Caki2 (cell line): ENCODE measurements at places on chromosomes 16 and 17.
A peak's percentile ranks its signal among the peaks of the same experiment; 100 is the strongest.

- peak; percentile 71 for DNase-seq
Measured at GRCh38 chr16:3256866-3257465, 533 bp upstream of the MEFV start.

- DNase-seq, result no peak
Measured at GRCh38 chr16:73228649-73229048, 180.7 kb upstream of the ZFHX3 start.

DNA sequence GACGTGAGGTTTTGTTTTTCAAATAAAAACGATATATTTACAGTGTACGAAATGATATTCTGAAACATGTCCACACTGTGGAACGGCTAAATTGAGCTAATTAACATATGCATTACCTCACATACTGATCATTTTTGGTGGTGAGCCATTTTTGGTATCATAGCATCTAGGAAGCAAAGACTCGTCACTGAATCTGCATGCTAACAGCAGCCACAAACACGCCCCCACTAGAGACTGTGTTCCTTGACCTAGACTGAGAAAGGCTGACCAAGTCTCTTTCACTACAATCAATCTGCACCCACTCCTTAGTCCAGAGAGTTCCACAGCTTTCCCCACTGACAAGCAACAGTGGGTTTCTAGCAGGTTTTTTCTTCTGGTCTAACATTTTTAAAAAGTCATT lies 29.5 kb downstream of the NPLOC4 start:
- DNase-seq, result no peak

- no peak for DNase-seq
Measured at GRCh38 chr17:36459601-36460000, 26.9 kb upstream of the ZNHIT3 start.

DNA sequence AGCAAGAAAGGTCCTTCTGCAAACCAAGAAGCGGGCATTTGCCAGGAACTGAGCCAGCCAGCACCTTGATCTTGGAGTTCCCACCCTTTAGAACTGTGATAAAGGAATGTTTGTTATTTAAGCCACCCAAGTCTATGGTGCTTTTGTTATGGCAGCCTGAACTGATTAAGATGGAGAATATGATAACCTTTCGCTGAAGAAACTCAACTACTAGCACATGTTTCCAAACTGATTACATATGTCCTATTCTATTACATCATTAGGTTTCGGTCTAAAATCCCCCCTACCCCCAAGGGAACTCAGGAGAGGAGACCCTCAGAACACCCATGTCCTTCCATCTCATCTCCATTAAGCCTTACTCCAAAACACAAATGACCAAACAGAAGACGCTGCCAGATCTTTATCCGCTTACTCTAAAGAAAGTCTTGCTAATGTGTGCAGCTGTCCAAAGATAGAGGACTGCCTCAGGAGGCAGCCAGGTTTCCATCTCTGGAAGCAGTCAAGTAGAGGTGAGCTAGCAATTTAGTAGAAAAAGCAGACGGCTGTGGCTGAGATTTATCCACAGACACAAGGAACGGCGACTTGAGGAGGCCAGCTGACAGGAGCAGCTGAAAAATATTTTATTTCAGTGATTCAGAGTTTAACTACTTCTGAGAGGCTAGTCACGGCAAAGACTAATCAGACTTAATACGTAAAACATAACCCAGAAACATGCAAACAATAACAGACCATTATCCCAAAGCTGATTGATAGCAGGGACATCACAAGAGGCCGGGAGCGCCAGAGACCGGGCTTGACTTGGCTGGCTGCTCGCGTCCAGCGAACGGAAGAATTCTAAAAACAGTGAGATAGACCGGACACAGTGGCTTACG lies 611.4 kb upstream of the CDH5 start:
- DNase-seq, result no peak

GRCh38 chr17:75231071-75231470 lies 25.6 kb downstream of the NUP85 start:
- DNase-seq, result no peak

GRCh38 chr16:30136971-30137605 lies 14.1 kb upstream of the MAPK3 start:
- no peak for DNase-seq

- no peak for DNase-seq
Measured at GRCh38 chr16:57529391-57530103, 6.8 kb downstream of the CCDC102A start.

- DNase-seq, result no peak
Measured at GRCh38 chr17:50257676-50258224, 16.5 kb upstream of the TMEM92 start.

DNA sequence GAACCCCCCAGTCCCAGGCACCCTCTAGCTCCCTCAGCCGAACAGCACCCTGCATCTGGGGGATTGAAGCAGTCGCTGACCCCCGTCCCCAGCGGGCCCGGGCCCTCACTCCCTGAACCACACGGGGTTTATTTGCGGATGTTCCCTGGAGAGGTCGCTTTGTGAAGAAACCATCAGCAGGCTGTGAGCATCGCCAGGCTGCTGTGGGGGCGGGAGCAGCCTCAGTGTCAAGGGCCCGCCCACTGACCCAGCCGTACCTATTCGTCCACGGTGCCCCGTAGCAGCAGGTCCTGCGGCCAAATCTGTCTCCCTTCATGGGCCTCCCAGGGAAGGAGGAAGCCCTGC lies 6.4 kb upstream of the RAB40C start:
- no peak for DNase-seq

DNA sequence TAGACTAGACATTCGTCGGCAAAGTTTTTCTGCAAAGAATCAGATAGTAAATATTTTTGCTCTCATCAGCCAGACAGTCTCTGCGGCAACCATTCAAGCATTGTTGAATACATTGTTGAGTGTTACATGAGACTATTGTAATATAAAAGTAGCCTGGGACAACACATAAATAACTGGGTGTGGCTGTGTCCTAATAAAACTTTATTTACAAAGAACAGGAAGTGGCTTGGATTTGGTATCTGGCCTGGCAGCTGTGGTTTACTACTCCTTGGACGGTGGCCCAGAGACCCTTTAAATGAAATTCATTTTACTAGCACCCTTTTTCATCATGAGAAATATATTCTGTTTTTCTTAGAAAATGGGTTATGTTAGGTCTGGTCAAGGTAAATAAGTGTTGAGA lies 297.2 kb downstream of the WWOX start:
- no peak for DNase-seq

DNA sequence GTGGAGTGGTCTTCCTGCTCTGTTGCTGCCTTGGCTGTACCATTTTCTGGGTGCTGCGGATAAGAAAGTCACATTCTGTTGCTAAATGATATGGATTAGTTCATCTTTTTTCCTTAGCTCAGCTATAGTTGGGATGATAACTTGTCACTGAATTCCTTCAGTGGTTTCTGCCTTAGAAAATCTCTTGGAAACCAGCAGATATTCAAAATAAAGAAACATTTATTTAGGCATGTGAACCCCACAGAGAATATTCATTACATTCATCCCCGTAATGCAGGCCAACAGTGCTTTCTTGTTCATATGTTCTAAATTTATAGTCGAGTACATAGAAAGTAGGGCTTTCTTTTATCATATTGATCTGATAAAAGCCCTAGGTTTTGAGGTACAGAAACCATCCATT lies 151.3 kb downstream of the CYB561 start:
- DNase-seq, result no peak

GRCh38 chr17:60098578-60098977 lies 19.9 kb upstream of the HEATR6 start:
- DNase-seq, result no peak

DNA sequence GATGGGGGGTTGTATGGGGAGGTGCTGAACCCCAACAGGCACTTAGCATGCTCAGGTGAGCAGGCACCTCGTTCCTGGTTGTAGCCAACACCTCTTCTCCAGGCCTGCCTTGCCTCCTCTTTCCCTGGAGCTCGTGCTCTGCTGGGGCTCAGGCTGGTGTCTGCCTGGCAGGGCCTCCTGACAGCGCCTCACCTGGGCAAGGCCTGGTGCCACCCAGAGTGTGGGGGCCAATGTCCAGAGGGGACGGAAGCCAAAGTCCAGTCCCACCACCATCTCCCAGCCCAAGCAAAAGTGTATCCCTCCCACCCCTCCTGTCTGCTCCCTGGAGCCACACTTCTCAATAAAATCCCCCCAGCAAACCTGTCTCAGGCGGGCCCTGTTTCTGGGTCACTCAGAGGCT lies 304.2 kb upstream of the TNRC6C start:
- DNase-seq, result no peak

DNA sequence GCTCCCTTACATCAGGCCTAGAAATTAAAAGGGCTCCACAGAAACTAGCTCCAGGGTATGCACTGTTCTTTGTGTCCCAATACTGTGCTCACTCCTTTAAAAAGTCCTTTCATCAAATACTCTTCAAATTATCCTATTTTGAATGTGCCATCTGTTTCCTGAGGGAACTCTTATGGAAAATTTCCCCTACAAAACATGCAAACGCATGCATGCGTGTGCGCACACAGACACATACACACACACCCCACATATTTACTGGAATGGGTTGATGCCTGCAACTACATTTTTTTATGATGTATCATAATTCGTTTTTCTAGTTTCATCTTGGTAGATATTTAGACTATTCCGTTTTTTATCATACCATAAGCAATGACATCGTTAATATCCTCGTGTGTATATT lies 351.2 kb upstream of the KIF2B start:
- DNase-seq, result no peak

DNA sequence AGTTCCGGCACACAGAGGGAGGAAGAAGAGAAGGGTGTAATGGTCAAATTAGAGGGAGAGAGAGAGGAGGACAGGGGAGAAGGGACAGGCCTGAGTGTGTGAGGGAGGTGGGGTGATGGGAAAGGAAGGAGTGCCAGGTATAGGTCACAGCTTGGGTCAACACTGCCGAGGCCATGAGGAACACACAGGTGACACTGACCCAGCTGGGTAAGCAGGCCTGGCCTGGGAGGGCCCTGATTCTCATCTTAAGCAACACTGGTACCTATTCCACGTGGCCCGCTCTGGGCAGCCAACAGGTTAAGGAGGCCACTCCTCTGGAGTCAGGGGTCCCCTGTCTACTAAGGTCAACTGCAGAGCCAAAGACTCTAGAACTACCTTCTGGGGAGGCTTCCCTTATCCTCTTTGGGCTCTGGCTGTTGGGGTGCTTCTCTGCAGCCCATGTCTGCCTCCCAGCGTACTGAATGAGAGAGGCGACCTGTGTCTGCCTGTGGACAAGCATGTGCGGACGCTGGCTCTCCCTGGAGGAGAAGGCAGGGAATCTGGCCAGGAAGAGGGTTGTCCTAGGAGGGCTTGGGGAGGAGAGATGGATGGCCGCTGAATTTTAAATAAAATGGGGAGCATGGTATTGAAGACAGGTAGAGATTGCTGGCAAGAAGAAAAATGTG lies 57.6 kb downstream of the RGS9 start:
- no peak for DNase-seq

DNA sequence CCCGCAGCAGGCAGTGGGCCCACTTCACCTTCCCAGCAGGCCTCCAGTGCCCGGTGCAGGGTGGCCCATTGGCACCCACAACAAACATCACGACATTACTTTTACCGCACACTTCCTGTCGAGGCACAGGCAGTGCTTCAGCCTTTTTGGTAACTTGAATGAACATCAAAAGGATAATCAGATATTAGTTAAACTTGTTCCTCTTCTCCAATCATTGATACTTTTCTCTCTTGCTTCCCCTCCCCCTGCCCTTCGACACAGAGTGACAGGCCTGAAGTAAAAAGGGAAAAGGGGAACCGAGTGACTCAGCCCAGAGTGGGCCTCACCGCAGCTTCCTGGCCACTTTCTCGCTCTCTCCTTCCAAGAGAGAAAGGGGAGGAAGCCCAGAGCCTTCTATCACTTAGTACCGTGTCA lies 507.0 kb downstream of the MAF start:
- DNase-seq, result no peak

DNA sequence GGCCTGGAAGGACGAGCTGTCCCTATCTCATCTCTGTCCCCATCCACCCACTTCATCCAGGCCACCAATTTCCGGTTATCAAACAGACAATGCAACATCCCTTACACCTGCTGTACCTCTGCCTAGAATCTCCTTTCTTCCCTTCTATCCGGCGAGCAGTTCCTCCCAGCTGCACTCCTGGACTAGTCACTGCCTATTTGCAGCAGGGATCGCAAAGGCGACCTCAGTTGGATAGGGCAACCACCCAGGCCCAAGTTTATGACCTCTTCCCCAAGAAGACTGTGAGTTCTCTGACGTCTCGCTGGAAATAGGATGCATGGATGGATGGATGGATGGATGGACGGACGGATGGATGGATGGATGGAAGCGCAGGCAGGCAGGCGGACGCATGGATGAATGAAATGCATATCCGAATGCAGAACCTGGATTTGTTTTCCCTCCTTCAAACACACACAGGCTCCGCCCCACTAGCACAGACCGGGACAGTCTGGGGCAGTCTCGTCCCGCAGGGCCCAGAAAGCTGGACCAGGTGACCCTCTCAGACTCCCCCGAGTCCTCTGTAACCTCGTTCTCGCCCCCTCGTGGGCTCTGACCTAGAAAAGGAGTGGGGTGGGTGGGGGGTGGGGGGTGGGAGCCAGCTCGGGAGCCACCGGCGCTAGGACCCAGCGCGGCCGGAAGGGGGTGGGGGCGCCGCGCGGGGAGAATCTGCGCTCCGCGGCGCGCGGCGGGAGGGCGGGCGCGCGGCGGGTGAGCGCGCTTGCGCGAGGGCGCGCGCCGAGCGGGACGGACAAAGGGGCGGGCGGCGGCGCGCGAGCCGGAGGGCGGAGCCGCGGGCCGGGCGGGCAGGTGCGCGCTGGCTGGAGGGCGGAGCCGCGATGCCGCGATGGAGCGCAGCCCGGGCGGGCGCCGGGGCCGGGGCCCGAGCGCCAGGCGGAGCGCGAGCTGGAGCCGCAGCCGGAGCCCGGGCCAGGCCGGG lies at the start of gene SBK1:
Gene SBK1, plus strand, starts transcription at position 875 of the 976 bp plus-strand sequence. CDS start 24,867 bp downstream, outside the sequence.
- peak; percentile 70 for DNase-seq

GRCh38 chr16:64089697-64090096 lies 1032.2 kb downstream of the CDH11 start:
- DNase-seq, result peak; percentile 45

GRCh38 chr16:25264597-25264996 lies 7.0 kb upstream of the ZKSCAN2 start:
- DNase-seq, result no peak

DNA sequence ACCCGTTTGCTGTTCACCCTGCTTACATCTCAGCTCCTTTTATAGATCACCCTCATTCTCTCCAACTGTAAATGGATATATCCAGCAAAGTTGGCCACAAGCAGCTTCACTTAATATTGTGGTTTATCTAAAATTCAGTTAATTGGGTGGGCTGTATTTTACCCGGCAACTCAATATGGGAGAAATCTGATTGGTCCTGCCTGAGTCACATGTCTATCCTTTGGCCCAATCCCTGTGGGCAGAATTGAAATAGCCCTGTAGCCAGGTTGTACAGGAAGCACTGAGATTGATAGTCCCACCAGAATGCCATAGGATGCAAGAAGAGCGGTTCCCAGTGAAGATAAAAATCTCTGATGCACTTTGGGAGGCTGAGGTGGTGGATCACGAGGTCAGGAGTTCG lies 73.2 kb downstream of the AIPL1 start:
- DNase-seq, result no peak

GRCh38 chr17:64622931-64623654 lies 39.0 kb downstream of the SMURF2 start:
- peak; percentile 40 for DNase-seq

GRCh38 chr17:54983260-54983659 lies 14.7 kb downstream of the STXBP4 start:
- no peak for DNase-seq

- DNase-seq, result no peak
Measured at GRCh38 chr16:12440228-12440530, 363.5 kb downstream of the CPPED1 start.

GRCh38 chr16:49282690-49283375 lies 1.2 kb upstream of the CBLN1 start:
- DNase-seq, result no peak

- no peak for DNase-seq
Measured at GRCh38 chr16:83577078-83577745, 230.6 kb upstream of the HSBP1 start.

- peak; percentile 57 for DNase-seq
Measured at GRCh38 chr16:1102921-1103635, 7.0 kb upstream of the C1QTNF8 start.
